ENCODE measurements at places on chromosomes 7 and 10.

- no peak for DNase-seq
These were observed 54.9 kb downstream of the HK1 start for GRCh38 chr10:69333205-69333604.

DNA sequence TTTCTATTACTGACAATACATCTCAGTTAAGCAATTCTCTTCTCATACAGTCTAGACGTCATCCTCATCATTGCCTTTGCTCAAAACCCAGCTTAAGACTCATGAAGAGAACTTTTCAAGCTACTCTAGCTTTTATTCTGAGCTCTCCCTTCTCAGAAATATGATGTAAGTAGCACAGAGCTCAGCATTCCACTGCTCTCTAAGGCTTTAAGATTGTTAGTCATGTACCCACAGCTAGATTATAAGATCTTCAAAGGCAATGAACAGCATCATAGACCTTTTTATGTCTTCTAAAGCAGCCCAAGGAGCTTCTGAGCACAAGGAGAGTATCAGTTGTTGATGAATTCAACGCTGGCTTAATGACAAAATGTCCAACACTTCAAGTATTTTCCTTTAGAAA, 119.3 kb downstream of the NRP1 start:
- DNase-seq = no peak

- no peak for DNase-seq
These were observed 31.9 kb upstream of the HPS1 start for GRCh38 chr10:98478430-98479222.

- no peak for DNase-seq
These were observed 31.2 kb downstream of the DYNC2I1 start for GRCh38 chr7:158887594-158887993.

DNA sequence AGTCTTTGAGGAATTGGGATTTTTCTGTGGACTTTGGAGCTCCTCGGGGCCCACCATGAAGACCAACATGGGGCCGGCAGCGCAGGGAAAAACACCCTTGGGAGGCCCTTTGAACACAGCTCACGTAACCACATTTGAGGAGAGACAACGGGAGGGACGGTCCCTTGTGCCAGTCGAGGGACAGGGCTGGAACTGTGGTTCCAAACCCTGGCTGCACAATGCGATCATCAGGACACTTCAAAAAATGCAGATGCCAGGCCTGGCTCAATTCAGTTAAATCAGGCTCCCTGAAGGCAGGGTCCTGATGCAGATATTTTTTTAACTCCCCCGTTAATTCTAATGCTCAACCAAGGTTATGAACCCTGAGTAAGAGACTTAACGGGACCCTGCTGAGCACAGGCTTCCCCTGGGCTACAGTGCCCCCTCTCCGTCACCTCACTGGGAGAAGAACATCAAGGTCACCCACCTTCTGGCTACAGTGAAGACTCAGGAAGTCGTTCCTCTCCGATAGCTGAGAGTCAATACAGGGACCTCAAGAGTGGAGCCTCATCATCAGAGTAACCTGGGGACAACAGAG, 30.4 kb downstream of the LYZL1 start:
- no peak for DNase-seq

Measured in erythroblast (primary cell).